Parietal lobe (tissue), 2 donors: ENCODE measurements at places on chromosomes 2 and 18. TPM values are rescaled to one million over a fixed set of nuclear protein-coding genes. Genes with fewer than 3 reads are reported as not detected.

The CHRND gene
- total RNA-seq, result not detected

The INO80C gene
- 13.1 TPM for total RNA-seq

The CCDC148 gene
- total RNA-seq, result 15.7 TPM

The MEMO1 gene
- total RNA-seq, result 82.0 TPM

The GALNT5 gene
- total RNA-seq, result under 0.01 TPM

The PSD4 gene
- 5.3 TPM for total RNA-seq

The HOXD13 gene
- not detected for total RNA-seq

The KCNK3 gene
- total RNA-seq, result 5.0 TPM

The ST6GAL2 gene
- 140 TPM for total RNA-seq

The RIT2 gene
- total RNA-seq, result 30.0 TPM

The TMEM169 gene
- 19.1 TPM for total RNA-seq

The TRIM43 gene
- total RNA-seq, result not detected

The ZBTB7C gene
- 0.94 TPM for total RNA-seq

The ADAM23 gene
- total RNA-seq, result 37.2 TPM

The LIMS3 gene
- total RNA-seq, result 2.5 TPM

The ALLC gene
- total RNA-seq, result not detected

The RAB6D gene
- 0.31 TPM for total RNA-seq

The COL5A2 gene
- total RNA-seq, result 10.3 TPM

The SPC25 gene
- 5.9 TPM for total RNA-seq

The SPEG gene
- total RNA-seq, result 24.7 TPM

The ITPRIPL1 gene
- total RNA-seq, result 4.7 TPM

The HIBCH gene
- 41.9 TPM for total RNA-seq

The GALR1 gene
- 0.31 TPM for total RNA-seq

The PROM2 gene
- total RNA-seq, result 9.4 TPM

The PAX8 gene
- 0.31 TPM for total RNA-seq

The FBXO15 gene
- total RNA-seq, result 5.9 TPM

The GCG gene
- total RNA-seq, result not detected
